ENCODE measurements at places on chromosomes 4 and X. TPM values are rescaled to one million over a fixed set of nuclear protein-coding genes. Genes with fewer than 3 reads are reported as not detected.

GRCh38 chrX:15856222-15856587 lies 1.6 kb upstream of the AP1S2 start:
- no peak for DNase-seq

Gene EDA
- total RNA-seq = 1.6 TPM

GRCh38 chrX:384861-385260 lies 1.8 kb downstream of the PPP2R3B start:
- no peak for DNase-seq

Gene ARMCX1
- 15.5 TPM for total RNA-seq

DNA sequence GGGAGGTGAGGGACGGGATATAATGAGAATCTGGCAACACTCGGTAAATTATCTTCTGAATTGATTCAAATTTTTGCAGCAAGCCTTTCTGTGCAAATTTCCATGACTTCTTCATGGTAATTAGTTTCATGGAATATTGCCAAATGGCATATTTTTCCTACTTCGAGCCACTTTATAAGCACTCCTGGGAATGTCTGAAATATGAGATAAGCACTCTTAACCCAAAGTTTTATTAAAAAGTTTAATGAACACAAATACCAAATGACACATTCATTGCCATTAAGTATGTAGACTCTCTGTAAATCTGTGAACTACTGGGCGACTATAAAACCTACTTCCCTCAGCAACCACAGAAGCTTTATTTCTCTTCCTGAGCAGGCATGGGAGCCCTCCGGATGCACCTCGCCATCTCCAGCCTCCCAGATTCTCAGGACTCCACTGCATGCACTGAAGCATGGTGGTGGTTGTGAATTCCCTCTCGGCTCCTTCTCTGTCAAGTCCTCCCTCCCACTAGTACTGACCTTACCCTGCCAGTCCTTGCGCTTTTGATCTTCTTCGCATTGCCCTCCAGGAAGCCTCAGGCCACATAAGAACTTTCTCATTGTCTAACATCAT lies 154.4 kb upstream of the RPL34 start:
- no peak for DNase-seq

GRCh38 chr4:2592572-2592971 lies 56.1 kb downstream of the FAM193A start:
- no peak for DNase-seq

GRCh38 chr4:14400307-14400706 lies 602.0 kb upstream of the CPEB2 start:
- DNase-seq = no peak

Gene PRRG1
- total RNA-seq = 28.1 TPM

Gene GAGE1
- not detected for total RNA-seq

- peak; percentile 56 for DNase-seq
These were observed 115.8 kb upstream of the BMPR1B start for GRCh38 chr4:94641702-94642560.

Gene SLC39A8
- 18.9 TPM for total RNA-seq

Gene CFP
- 0.06 TPM for total RNA-seq

GRCh38 chr4:19961091-19961490 lies 290.6 kb upstream of the SLIT2 start:
- DNase-seq = no peak

GRCh38 chr4:61200187-61200915 lies at the start of gene ADGRL3:
TSS of gene ADGRL3 (plus strand) at chr4:61200326.
- DNase-seq = no peak

GRCh38 chrX:16212436-16212835 lies 45.2 kb downstream of the MAGEB17 start:
- DNase-seq = no peak

DNA sequence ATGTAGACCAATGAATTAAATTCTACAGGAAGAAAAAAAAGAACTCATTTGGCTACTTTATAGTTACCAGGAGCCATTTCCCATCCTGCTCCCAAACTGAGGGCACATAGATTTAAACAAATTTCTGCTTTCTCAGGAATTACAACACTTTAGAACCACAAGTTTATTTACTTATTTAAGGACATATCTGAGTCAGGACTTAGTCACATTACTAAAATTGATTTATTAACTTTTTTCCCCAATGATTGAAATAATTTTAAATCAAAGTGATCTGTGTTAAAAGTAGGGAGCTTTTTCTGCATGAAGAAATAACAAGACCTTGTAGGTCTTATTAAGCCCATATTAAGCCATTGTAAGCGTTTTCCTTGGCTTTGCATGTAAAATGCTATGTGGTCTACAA lies 291.0 kb upstream of the HAND2 start:
- DNase-seq = no peak

- no peak for DNase-seq
These were observed 134.1 kb upstream of the MAMLD1 start for GRCh38 chrX:150229030-150229429.

DNA sequence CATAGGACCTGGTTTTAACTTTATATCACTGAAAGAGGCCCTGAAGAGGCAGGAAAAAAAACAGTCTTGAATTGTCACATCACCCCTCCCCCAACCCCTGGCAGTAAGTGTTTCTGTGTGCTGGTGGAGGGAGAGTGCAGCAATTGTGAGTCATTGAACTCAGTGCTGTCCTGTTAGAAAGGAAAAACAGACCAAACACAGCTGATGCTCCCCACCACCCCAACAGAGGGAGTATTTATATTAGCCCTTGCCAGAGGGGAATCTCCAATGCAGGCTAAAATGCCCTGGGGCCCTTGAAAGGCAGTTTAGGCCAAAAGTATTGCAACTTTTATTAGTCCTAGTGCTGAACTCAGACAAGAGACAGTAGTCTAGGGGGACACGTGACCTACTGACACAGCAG lies 197.8 kb upstream of the AGTR2 start:
- DNase-seq = no peak

- no peak for DNase-seq
These were observed 148.4 kb upstream of the FGF16 start for GRCh38 chrX:77298790-77299189.

Gene AFP
- 0.22 TPM for total RNA-seq

Gene FGF16
- not detected for total RNA-seq

- DNase-seq = no peak
These were observed 54.2 kb upstream of the GIMD1 start for GRCh38 chr4:106422766-106423165.

Measured in epithelial cell of proximal tubule (primary cell).